ENCODE measurements at places on chromosomes 11 and 22.

GRCh38 chr11:110121204-110121603 is 28.0 kb downstream of the ZC3H12C start:
- no peak for DNase-seq
- no peak overlapping the region for H3K27ac ChIP-seq
- H3K4me3 ChIP-seq: no peak overlapping the region
- H3K27me3 ChIP-seq: no peaks in the 10 kb centered on the region

DNA sequence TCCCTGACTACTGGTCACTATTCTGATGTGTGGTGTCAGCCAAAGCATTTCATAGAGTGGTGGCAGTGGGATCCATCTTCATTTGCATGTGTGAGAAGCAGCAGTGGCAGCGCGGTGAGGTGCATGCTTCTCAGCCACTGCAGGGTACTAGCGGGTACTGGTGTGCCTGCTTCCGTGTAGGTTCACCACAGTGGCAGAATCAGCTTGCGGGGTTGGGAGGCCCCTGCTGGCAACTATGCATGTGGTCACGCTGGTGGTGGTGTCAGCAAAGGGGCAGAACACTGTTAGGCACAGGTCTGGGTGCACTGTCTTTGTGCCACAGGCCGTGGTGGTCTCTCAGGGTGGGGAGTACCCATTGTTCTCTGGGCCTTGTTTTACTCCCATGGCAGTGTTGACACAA is 286.4 kb upstream of the TENM4 start:
- DNase-seq: no peak
- no peaks in the 10 kb centered on the region for H3K27me3 ChIP-seq
- H3K4me3 ChIP-seq: no peak overlapping the region
- H3K36me3 ChIP-seq: no peaks in the 10 kb centered on the region

GRCh38 chr22:11307998-11308397 is 4220.0 kb upstream of the OR11H1 start:
- DNase-seq: no peak
- no peaks in the 10 kb centered on the region for H3K4me1 ChIP-seq
- no peaks in the 10 kb centered on the region for H3K27me3 ChIP-seq
- H3K27ac ChIP-seq: no peak overlapping the region

GRCh38 chr22:20131859-20132685 is 468 bp downstream of the ZDHHC8 start:
- H3K4me3 ChIP-seq: peak overlapping the region; percentile 94
- no peaks in the 10 kb centered on the region for H3K27me3 ChIP-seq
- DNase-seq: peak; percentile 34
- H3K27ac ChIP-seq: peak overlapping the region; percentile 71

DNA sequence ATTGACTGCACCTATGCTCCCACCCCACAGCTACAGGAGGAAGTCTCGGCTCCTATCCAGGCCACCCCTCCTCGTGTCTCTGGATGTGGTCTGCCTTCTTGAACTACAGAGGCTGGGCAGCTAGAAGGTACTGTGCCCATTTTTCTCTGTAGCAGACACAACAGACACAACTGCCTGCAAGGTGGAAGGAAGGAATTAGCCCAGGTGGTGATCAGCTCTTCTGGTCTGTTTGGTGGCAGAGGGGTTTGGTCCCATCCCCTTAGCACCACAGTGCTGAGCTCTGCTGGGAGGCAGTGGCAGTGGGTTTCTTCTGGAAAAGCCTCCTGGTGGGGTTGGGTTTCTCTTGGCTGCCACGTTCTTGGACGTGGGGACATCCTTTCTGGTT is 132.5 kb downstream of the MPPED1 start:
- no peaks in the 10 kb centered on the region for H3K27me3 ChIP-seq
- H3K36me3 ChIP-seq: no peaks in the 10 kb centered on the region
- no peak overlapping the region for H3K4me3 ChIP-seq
- no peaks in the 10 kb centered on the region for H3K4me1 ChIP-seq

GRCh38 chr11:69471729-69472540 is 9.5 kb upstream of the LINC01488 start:
- H3K4me3 ChIP-seq: no peak overlapping the region
- H3K4me1 ChIP-seq: no peaks in the 10 kb centered on the region
- DNase-seq: no peak
- H3K27ac ChIP-seq: no peak overlapping the region

DNA sequence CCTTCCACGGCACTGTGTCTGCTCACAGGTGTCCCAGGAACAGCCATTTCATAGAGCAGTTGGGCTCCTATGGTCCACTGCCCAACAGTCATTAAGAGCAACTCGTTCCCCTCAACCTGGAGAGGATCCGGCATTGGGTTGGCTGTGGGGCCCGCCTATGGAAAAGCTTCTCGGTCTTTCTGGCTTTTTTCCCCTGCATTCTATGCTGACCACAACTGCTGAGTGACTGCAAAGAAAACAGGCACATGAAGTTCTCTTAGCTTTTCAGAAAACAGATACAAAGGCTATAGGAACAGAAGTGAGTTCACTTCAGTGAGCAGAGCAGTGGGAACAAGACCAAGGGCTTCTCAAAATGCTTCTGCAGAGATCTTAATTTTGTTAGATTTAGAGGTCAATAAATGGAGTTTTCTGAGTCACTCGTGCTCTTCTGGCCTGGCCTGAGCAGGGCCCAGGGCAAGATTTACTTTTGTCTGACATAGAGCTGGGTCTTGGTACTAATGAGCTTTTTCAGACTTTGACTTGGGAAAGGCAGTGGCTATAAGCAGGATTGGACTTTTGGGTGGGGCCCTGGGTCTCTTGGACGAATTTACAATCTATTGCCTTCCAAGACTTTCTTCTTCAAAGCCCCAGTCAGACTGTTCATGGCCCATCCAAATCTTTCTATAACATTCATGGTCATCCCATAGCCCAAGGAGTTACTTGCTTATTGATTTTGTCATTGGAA is 13.6 kb upstream of the APOL5 start:
- H3K27me3 ChIP-seq: no peaks in the 10 kb centered on the region
- no peaks in the 10 kb centered on the region for H3K4me1 ChIP-seq

GRCh38 chr22:48666620-48667019 is 1161.1 kb downstream of the BRD1 start:
- no peaks in the 10 kb centered on the region for H3K27me3 ChIP-seq
- H3K4me3 ChIP-seq: no peak overlapping the region
- H3K27ac ChIP-seq: no peak overlapping the region
- H3K36me3 ChIP-seq: no peaks in the 10 kb centered on the region

DNA sequence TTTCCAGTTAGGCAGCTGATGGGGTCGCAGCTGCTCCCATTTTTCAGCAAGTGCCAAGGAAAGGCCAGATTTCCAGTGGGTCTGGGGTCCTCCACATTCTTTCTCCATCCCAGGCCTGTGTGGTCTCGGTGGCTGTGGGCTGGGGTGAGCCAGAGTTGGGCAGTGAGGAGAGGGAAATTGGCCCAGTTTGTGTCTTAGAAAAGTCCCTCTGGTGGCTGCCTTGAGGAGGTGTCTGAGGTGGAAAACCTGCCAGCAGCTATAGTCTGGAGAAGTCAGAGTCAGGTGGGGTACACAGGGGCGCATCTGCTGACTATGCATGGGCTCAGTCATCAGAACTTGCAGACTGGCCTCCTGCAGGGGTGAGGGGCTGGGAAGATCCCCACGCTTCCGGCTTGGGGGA is 30.5 kb downstream of the MRGPRD start:
- H3K36me3 ChIP-seq: no peaks in the 10 kb centered on the region
- H3K27ac ChIP-seq: no peak overlapping the region
- DNase-seq: no peak
- no peak overlapping the region for H3K4me3 ChIP-seq
- H3K27me3 ChIP-seq: no peaks in the 10 kb centered on the region

GRCh38 chr11:66359662-66360087 is 11.9 kb downstream of the SLC29A2 start:
- DNase-seq: no peak
- no peaks in the 10 kb centered on the region for H3K4me1 ChIP-seq
- H3K27ac ChIP-seq: no peak overlapping the region
- no peaks in the 10 kb centered on the region for H3K27me3 ChIP-seq

- H3K4me1 ChIP-seq: no peaks in the 10 kb centered on the region
- no peaks in the 10 kb centered on the region for H3K27me3 ChIP-seq
- no peak overlapping the region for H3K27ac ChIP-seq
- no peak overlapping the region for H3K4me3 ChIP-seq
Observed at GRCh38 chr22:44764974-44765373, 12.6 kb downstream of the ARHGAP8 start.

DNA sequence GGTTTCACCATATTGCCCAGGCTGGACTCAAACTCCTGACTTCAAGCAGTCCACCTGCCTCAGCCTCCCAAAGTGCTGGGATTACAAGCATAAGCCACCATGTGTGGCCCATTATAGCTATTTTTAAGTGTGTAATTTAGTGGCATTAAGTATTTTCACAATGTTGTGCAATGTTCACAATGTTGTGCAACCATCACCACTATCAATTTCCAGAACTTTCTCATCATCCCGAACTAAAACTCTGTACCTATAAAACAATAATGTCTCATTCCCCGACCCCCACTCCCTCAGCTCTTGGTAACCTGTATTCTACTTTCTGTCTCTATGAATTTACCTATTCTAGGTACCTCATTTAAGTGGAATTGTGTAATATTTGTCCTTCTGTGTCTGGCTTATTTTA is 7.5 kb downstream of the CFAP68 start:
- no peaks in the 10 kb centered on the region for H3K4me1 ChIP-seq
- DNase-seq: no peak
- no peak overlapping the region for H3K4me3 ChIP-seq
- H3K27me3 ChIP-seq: no peaks in the 10 kb centered on the region

GRCh38 chr22:25008666-25009065 is 56.1 kb downstream of the KIAA1671 start:
- no peaks in the 10 kb centered on the region for H3K36me3 ChIP-seq
- no peak overlapping the region for H3K27ac ChIP-seq
- no peaks in the 10 kb centered on the region for H3K27me3 ChIP-seq
- DNase-seq: no peak

- H3K4me3 ChIP-seq: peak overlapping the region; percentile 19
- peak overlapping the region; percentile 62 for H3K27ac ChIP-seq
- DNase-seq: no peak
- H3K4me1 ChIP-seq: no peaks in the 10 kb centered on the region
- H3K36me3 ChIP-seq: no peaks in the 10 kb centered on the region
Observed at GRCh38 chr11:76918941-76919386, 58.2 kb downstream of the ACER3 start.

- H3K27me3 ChIP-seq: no peaks in the 10 kb centered on the region
- H3K4me1 ChIP-seq: no peaks in the 10 kb centered on the region
- H3K4me3 ChIP-seq: no peak overlapping the region
- no peaks in the 10 kb centered on the region for H3K36me3 ChIP-seq
- H3K27ac ChIP-seq: no peak overlapping the region
- DNase-seq: no peak
Observed at GRCh38 chr11:91082255-91082654, 859.4 kb upstream of the CHORDC1 start.

DNA sequence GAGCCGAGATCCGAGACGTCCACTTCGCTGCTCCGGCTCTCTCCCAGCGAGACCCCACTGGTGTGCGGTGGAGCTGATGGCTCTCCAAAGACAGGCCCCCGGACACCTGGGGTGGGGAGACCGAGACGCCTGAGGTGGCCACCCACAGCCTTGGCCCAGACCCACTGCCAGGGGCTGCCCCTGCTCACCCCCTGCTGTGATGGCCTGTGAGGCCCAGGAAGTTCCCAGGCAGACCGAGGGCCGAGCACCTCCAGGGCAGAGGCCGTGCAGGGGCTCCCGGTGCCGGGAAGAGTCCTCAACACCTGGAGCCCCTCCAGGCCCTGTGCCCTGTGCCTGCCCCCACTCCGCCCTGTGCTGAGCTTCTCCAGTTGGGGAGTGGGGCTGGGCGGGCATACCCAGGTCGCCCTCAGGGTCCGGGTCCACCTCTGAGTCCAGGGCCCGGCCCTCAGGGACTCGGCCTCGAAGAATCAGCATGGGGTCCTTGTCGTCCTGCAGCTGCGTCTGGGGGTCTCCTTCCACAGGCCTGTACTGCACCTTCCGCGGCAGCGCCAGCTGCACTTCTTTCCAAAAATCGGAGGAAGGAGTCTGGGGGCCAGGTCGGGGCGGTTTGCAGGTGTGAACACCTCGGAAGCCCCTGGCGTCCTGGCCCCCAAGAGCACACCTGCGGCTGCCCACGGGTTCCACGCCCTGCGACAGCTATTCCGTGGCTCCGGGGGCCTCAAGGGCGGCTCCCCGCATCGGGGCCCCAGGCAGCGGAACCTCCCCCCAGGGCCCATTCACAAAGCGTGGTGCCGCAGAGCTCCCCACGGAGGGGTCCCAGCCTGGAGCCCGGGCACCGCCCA is 8.6 kb downstream of the SIGIRR start:
- H3K27ac ChIP-seq: no peak overlapping the region
- H3K27me3 ChIP-seq: no peaks in the 10 kb centered on the region
- no peak for DNase-seq
- no peaks in the 10 kb centered on the region for H3K36me3 ChIP-seq

DNA sequence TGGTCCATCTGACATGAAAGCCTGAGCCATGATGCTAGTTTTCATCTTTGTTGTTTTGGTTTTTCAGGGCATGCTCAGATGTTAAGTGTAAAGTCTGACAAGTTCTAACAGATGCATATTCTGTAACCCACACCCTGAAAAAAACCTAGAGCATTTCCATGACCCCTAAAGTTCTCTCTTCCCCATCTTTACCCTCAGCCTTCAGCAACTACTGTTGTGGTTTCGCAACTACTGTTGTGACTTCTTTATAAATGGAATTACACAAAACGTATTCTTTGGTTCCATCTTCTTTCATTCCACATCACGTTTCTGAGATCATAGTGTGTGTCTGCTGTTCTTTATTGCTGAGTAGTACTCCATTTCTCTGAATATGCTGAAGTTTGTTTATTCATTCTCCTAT is 65.1 kb upstream of the LDLRAD3 start:
- H3K27ac ChIP-seq: no peak overlapping the region
- no peak overlapping the region for H3K4me3 ChIP-seq
- no peaks in the 10 kb centered on the region for H3K36me3 ChIP-seq
- DNase-seq: no peak
- no peaks in the 10 kb centered on the region for H3K4me1 ChIP-seq

- no peaks in the 10 kb centered on the region for H3K36me3 ChIP-seq
Observed at GRCh38 chr11:105111145-105111944, 28.2 kb downstream of the CARD18 start.

DNA sequence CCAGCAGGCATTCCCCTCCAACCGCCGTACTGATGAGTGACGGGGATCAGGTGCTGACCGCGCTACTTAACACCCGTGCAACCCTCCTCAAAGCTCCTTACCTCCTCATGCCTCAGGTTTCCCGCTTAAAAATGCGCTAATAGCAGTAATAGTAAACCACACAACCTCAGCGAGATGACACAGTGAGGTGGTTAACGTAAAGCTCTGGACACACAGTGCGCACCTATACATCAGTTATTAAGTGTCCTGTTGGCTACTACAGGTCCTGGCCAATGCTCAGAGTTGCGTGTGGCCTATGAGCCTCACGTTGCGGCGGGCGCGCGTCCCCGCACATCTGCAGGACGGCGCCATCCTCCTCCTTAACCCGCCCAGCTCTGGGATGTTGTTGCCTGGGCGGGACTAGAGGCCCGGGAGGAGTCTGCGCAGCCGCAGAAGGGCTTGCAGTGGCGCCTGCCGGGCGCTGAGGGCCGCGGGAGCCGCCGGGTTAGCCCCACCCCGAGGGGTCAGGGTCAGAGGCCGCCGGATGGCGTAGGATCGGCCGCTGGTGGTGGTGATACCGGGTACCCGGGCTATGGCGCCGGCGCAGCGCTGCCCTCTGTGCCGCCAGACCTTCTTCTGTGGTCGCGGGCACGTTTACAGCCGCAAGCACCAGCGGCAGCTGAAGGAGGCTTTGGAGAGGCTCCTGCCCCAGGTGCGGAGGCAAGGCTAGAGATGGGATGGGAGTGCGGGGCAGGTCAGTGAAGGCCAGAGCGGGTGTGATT is at the start of gene CENATAC:
CENATAC (plus strand) TSS at position 512 of the 761 bp plus-strand sequence; CDS start at position 572, 60 bp downstream.
- H3K4me1 ChIP-seq: peaks cover 5% of the 10 kb centered on the region
- peak within 1 kb of the TSS; percentile 89 for H3K4me3 ChIP-seq
- no peaks in the 10 kb centered on the region for H3K36me3 ChIP-seq
- H3K27ac ChIP-seq: peak within 1 kb of the TSS; percentile 85

GRCh38 chr11:2926611-2927051 is 2.6 kb downstream of the PHLDA2 start:
- H3K4me1 ChIP-seq: no peaks in the 10 kb centered on the region
- DNase-seq: no peak
- no peak overlapping the region for H3K4me3 ChIP-seq
- no peaks in the 10 kb centered on the region for H3K36me3 ChIP-seq
- H3K27ac ChIP-seq: no peak overlapping the region
- H3K27me3 ChIP-seq: no peaks in the 10 kb centered on the region

Data from uterus (tissue), 4 donors.